Fibroblast of lung (primary cell): ENCODE measurements at places on chromosomes 5 and 9. TPM values are rescaled to one million over a fixed set of nuclear protein-coding genes. Genes with fewer than 3 reads are reported as not detected.

TMEM232 gene
- total RNA-seq: 5.6 and 7.4 TPM in 2 replicates

NAA35 gene
- total RNA-seq: 13.4 and 20.5 TPM in 2 replicates

FGF10 gene
- 110 and 154 TPM in 2 replicates for total RNA-seq

GABBR2 gene
- total RNA-seq: under 0.01 and 0.33 TPM in 2 replicates

DELE1 gene
- total RNA-seq: 30.6 and 38.6 TPM in 2 replicates

- no peak for DNase-seq
Measured at GRCh38 chr9:37914154-37914551, 10.2 kb upstream of the SLC25A51 start.

DNA sequence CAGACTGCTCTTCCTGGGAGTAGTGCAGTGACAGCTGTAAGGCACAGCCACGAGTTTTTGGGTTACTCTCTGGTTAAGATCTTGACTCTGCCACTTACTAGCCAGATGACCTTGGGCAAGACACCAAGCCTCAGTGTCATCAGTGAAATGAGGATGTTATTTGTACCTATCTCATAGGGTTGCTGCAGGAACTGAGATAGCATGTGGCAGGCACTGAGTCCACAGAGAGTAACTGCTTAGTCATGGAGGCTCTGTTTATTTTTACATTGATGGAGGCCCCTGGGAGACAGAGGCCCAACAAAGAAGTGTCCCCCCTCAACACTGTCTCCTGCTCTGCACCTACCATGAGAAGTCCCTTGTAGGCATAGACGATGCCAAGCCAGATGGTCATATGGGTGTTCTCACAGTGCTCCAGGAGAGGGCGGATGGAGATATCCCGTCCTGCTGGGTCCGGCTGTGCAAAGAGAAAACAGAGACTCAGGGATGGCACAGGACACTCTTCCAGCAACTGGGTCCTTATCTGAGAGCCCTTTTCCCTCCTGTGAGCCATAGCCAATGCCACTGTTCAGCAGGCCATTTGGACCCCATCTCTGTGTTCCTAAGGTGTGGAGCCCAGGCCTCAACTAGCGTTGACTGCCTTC, 55.4 kb upstream of the TBC1D2 start:
- DNase-seq: no peak

- no peak for DNase-seq
Measured at GRCh38 chr9:106980551-106981101, 117.7 kb downstream of the ZNF462 start.

DNA sequence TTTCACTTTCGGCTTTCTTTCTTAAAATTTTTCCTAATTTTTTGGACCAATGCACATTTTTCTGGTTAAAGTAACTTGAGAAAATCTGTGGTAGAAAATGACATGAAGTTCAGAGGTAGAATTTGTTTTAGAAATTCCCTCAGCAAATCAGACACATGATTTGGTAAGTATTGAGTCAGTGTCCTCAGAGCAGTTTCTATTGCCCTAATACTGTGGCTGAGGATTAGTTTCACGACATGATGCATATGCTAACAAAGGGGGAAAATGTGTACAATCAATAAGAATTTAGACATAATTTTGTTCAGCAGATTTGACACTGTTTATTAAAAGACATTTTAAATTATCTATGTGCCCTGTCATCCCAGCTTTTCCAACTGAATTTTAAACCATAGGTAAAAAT, 56.2 kb upstream of the GCNT4 start:
- DNase-seq: no peak

- peak; percentile 30 for DNase-seq
Measured at GRCh38 chr5:177980743-177981151, 15.3 kb downstream of the PROP1 start.

DNA sequence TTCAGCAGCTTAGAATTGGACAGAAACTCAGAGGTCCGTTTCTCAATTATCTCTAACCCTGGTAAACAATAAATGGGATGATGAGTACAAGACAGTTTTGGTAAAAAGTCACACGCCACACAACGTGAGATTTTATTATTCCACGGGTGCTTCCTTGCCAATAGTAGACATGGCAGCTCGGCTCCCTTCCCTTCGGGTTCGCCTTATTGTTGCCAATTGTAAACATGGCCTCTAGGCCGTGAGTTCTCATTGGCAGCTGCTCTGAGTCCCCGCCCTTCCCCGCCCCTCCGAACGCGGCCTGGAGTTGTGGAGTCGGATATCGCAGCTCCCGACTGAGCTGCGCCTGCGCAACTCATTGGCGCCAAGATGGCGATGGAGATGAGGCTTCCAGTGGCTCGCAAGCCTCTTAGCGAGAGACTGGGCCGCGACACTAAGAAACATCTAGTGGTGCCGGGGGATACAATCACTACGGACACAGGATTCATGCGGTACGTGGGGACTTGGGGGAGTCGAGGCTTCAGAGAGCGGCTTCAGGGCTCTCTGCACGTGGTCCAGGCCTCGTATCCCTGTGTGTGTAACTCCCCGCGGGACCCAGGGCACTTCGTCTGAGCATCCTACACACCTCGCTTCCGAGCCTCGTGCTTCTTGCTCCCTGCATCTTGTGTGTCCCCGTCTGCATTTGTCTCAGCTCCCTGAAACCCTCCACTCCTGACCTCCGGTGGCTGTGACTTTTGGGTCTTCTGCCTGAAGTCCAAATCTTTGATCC, at the start of gene EXOSC2:
TSS of gene EXOSC2 (plus strand) at position 355 of the 766 bp plus-strand sequence. CDS start at position 367, 12 bp downstream.
- peak; percentile 99 for DNase-seq

DNA sequence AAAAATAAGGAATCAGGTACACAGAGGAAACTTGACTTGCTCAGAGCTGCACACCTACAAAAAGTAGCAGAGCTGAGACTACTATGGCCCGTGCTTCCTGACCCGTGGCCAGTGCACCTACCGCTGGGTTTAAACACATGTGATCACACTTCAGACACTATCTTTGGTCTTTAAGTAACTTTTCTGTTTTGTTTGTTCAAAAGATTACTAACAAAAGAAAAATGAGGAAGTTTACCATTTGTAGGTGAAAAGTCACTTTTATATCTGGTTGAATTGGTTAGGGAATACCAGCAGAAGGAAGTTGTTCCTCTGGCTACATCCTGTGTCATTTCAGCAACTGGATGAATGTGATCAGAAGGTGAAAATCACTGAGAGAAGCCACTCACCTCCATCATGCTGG, 6.5 kb upstream of the SYK start:
- DNase-seq: no peak

DNA sequence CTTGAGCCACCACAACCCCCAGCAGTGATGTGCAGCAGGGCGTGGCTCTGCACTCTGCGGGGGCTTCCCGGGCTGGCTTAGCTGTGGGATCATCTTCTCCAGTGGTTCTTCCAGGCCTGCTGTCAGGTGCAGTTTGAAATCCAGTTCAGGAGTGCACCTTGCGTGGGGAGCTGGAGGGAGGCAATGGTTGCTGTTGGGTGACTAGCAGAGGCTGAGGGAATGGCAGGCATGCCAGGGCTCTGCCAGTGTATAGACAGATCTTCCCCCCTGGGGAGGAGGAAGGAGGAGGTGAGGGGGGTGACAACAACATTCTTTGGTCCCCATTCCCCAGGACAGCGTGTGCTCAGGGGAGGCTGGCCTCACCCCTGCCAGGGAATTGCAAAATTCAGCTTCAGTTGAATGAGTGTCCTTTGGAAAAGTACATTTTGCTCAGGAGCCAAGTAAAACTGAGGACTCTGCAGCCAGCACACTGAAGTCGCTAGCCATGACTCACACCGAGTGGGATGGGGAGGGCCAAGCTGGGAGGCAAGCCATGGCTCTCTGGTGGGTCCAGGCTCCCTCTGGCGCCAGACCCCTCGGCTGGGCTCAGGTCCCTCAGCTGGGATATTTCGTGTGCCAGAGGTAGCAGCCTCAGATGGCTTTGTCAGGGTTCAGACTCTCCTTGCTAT, 35.0 kb downstream of the ERGIC1 start:
- DNase-seq: peak; percentile 94

DNA sequence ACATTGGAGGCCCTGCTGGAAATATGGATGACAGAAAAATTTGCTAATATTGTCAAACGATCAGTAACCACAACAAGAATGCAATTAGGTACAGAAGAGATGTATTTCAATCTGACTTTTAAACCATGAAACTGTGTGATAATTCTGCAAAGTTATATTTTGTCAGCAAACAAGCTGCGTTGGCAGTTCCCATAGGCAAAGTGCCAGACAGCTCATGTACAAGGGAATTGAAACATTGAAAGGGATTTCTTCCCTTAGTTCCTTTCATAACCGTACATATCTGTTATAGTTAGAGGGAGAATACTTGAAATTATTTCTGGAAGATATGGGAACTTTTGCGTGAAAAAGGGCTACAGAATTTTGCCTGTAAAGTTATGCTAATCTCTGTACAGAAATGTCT, 419.4 kb upstream of the PTGER4 start:
- no peak for DNase-seq

DNA sequence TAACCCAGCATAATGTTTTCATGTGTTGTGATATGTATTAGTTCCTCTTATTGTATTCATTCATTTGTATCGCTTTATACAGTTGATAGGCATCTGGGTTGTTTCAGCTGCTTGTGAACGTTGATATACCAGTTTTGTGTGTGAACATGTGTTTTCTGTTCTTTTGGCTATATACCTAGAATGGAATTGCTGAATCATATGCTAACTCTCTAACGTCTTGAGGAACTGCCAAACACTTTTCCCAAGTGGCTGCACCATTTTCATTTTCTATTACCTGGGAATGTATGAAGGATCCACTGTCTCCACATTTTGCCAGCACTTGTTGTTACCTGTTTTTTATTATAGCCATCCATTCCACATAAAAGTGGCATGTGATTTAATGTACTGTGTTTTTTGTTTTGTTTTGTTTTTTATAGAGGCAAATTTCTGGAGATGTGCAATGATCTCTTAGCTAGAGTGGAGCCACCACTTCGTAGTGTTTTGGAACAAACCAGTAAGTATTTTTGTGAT, 34.6 kb downstream of the HSPA4 start:
- no peak for DNase-seq

GRCh38 chr5:40813698-40814281, 15.6 kb upstream of the PRKAA1 start:
- no peak for DNase-seq

- DNase-seq: no peak
Measured at GRCh38 chr5:29930316-29930715, 1263.2 kb upstream of the CDH6 start.
